ENCODE measurements at places on chromosomes 7 and 10.

DNA sequence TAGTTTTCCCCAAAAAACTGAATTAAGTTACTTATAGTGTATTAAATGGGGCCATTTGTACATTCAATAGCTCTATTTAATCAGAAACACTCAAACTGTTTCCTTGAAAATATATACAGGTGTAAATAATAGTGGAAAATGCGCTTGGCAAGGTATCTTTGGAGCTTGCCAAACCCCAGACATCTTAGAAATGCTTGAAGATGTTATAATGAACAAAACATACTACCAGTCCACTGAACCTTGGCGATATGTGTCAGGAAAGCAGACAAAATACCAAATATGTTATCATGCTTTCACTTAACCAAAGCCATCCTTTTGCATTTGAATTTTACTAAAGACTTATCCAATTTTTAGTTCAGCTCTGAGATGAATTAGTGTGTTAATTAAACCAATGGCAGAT is 352.7 kb upstream of the SEMA3A start:
- no peak for DNase-seq

DNA sequence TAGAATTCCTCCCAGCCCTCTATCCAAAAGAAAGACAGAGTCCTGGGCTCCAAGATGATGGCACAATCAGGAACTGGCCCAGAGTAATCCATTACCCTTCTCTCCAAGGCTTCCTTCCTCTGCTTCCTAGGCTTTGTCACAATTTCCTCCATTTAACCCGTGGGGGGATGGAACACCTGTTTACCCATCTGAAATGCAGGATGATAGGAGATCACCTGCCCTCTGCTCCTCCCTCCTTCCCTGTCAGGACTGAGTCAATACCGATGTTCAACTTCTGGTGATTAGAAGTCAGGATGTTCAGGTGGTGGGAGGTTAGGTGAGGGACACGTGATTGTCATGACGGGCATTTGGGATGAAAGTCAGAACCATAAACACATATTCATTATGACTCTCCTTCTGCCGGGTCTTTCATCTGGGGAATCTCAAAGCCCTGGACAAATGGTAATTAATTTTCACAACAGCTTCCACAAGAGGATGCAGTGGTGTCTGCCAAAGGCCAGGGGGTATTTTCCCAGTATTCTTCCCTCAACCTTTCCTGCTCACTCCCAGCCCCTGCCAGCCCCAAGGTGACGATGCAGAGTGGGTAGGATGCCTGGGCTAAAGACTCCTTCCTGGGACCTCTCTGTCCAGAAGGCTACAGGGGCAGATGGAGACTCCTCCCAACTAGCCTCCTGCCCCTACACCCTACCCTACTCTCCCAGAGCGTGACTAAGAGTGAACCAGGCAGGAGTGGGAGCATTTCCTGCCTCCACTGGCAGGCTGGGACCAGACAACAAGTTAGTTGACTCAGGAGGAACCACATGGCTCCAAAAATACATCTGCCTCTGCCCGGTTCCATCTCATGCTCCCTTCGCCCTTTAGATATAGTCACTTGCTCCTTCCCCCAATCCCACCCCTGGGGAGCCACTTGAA is 27.9 kb downstream of the DUSP5 start:
- no peak for DNase-seq

- no peak for DNase-seq
Observed at GRCh38 chr10:5983774-5984173, 6.4 kb upstream of the IL15RA start.

GRCh38 chr7:150507947-150508602 is 6.6 kb upstream of the GIMAP7 start:
- no peak for DNase-seq

DNA sequence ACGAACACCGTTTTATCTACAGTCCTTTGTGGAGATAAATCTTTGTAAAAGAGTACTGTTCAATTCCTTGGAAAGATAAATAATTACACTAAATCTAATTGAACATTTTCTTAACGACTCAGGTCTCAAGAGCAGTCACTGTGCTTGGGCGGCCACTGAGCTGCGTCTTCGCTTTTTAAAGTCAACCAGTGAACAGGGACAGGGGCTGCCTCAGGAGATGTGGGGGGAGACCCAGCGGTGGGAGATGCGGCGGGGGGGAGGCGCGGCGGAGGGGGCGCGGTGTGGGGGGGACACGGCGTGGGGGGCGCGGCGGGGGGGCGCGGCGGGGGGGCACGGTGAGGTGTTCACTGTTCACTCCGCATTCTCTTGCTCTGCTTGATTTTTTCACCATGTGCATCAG is 39.8 kb downstream of the CAMK2B start:
- DNase-seq = peak; percentile 4

DNA sequence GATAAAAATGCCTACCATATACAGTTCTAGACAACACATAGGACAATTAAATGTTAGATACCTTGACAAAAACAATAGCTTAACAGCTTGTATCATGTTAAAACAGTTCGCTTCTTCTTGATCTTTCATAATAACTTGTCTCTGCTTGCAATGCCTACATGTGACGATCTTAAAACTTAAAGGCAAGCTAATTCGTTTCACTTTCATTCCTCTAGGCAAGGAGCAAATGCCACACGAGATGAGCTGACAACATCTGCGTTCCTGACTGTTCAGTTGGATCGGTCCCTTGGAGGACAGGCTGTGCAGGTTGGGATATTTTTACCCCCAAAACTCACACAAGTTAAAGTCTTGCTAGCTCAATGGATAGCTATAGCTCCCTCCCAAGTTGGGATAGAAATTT is 51.6 kb upstream of the ARL4A start:
- DNase-seq = no peak

DNA sequence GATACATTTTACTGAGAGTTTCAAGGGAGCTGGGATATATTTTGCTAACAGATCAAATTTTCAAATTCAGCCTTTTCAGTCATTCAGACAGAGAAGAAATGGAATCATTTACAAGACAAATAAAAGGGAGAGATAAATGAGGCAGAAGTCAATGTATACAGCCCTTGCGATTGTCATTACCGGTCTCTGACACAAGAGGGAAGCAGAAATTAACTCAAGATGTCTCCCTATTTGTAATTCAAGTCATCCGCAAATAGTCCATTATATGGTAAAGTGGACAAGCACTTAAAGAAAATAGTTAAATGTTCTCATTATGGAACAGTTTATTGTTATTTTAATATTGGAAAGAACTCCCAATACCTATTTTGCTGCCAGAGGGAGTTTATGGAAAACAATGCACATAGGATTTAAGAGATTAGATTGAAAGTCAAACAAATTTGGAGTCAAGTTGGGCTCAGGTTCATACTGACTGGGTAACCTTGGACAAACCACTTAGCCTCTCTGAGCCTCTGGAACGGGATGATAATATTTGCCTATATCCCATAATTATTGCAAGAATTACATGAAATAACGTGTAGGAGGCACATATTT is 89.3 kb upstream of the PRKCQ start:
- peak; percentile 43 for DNase-seq

- DNase-seq = no peak
Observed at GRCh38 chr10:89271532-89271931, 20.0 kb upstream of the LIPA start.

DNA sequence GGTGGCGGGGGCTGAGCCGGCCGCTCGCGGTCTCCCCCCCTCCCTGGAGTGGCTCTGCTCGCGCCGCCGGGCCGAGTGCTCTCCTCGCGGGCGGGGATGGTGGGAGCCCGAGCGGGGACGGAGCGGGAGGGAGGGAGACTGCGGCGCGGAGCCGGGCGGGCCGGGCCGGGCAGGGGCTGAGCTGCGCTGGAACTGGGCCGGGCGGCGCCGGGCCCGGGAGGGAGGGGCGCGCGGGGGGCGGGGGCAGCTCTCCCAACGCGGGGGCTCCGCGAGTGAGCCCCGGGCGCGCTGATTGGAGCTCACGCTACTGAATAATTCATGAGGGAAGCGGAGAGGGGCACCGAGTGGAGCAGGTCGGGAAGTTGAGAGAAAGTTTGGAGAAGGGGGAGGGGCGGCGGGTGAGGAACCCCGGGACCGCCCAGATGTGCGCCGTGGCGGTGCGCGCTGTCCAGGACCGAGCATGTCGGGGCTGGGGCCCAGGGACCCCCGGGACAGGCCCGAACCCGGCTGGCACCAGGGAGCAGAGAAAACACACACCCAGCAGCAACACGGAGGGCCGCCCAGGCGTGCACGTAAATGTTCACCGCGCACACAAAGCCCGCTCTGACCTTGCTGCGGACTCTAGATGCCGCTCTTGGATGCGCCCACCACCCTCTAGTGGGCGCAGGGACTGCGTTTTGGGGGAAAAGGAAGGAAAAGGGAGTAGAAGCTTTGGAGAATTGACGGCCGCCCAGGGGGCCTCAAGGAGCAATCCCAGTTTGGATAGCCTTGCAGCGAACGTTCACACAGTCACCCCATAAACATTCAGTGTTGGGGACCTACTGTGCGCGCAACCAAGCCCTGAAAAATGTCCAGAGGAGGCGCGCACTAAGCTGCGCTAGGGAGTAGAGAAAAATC is at the start of gene EPHB4:
EPHB4 (minus strand) TSS at position 194 of the 897 bp plus-strand sequence. CDS start 493 bp downstream, outside the sequence.
- DNase-seq = no peak

DNA sequence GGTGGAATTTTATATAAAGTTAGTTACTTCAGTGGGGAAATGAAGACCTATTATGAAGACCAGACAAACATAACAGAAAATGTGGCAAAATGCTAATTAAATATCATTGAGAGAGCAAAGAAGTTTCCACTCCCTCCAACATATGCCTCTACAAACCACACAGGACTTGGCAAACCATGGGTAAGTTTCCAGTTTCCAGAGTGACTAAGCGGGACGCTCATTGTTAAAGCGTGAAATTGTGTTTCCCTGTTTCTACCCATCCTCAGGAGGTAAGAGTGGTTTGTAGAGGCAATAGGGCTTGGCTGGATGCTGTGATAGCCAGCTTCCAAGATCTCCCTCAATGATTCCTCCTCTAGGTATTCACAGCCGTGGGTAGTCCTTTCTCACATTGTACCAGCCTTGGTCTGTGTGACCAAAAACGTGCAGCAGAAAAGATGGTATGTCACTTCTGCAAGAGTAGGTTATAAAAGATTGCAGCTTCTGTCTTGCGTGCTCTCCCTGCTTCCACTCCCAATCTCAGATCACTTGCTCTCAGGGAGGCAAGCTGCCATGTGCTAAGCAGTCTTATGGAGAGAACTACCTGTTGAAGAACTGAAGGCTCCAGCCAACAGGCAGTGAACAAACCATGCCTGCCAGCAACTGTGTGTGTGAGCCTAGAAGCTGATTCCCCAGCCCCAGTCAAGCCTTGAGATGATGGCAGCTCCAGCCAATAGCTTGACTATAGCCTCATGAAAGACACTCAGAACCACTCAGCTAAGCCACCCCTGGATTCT is 35.7 kb downstream of the CBX3 start:
- no peak for DNase-seq

DNA sequence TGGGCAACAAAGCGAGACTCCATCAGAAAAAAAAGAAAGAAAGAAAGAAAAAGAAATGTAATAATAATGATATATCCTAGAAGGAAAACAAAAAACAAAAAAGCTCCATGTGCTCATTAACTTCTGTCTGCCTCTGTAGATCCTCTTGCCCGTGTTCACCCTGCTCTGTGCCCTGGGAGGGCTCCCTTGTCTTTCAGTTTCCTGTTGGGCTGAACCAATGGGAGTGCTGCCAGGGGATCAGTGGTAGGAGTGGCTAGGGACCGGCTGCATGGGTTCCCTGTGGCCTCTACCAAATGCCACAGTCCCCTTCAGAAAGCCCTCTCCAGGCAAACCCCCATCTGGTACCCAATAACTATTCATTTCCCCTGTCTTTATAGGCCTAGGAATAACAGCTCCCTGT is 51.8 kb upstream of the PARD3 start:
- DNase-seq = no peak

DNA sequence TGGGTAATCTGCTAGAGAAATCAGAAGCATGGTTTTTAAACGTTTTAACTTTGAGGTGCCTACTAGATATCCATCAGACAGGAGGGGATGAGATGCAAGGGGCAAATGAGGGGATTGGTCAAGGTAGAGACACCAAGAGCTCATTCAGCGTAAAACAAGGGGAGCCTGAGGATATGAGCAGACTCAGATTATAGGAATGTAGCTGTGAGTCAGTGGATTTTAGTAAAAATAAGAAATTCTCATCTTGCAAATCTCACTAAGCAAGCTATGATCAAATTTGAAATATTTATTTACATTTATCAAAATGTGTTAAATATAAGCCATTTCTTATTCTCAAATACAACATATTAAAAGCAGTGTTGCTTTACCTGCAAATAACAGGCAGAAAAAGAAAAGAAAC is 21.4 kb upstream of the TFEC start:
- DNase-seq = no peak

- DNase-seq = no peak
Observed at GRCh38 chr7:159031750-159032149, 112.9 kb downstream of the VIPR2 start.

- no peak for DNase-seq
Observed at GRCh38 chr7:158751751-158752150, 47.1 kb upstream of the NCAPG2 start.

DNA sequence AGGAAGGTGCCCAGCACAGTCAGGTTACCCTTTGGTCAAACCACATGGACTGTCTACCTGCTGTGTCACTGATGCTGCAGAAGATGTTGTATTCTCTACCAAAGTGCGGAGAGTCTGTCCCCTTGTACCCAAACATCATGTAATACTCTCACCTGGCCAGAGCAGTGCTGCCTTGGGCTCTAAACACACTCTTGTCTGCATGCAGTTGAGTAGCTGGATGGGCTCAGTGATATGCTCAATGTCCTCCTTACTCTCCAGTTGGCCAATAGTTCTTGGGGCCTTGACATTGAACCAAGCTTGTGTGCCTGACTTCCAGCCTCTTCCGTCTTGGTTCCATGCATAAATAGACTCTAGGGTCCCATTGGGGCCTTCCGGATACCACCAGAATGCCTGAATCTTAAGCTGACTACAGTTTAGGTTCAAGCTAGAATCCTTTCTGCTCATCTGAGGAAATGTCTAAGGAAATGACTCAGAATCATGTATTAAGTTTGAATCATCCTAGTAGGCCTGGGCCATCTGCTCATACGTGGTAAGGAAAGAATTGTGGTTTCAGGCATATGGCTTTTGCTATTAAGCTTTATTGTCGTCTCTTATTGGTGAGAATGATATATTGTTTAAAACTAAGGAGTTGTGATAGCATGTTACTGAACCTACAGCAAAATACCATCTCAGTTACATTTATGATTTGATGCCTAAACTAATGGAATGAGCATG is 118.0 kb downstream of the OTUD1 start:
- DNase-seq = no peak

- DNase-seq = no peak
Observed at GRCh38 chr7:138903186-138903820, 77.9 kb downstream of the KIAA1549 start.

GRCh38 chr10:22837771-22838170 is 90.1 kb upstream of the ARMC3 start:
- DNase-seq = no peak

- no peak for DNase-seq
Observed at GRCh38 chr10:53537508-53537907, 764.9 kb upstream of the MBL2 start.

Data from tibial nerve (tissue), 4 donors.